MCF 10A (cell line): ENCODE measurements at places on chromosomes 4 and X.
A peak's percentile ranks its signal among the peaks of the same experiment; 100 is the strongest.

DNA sequence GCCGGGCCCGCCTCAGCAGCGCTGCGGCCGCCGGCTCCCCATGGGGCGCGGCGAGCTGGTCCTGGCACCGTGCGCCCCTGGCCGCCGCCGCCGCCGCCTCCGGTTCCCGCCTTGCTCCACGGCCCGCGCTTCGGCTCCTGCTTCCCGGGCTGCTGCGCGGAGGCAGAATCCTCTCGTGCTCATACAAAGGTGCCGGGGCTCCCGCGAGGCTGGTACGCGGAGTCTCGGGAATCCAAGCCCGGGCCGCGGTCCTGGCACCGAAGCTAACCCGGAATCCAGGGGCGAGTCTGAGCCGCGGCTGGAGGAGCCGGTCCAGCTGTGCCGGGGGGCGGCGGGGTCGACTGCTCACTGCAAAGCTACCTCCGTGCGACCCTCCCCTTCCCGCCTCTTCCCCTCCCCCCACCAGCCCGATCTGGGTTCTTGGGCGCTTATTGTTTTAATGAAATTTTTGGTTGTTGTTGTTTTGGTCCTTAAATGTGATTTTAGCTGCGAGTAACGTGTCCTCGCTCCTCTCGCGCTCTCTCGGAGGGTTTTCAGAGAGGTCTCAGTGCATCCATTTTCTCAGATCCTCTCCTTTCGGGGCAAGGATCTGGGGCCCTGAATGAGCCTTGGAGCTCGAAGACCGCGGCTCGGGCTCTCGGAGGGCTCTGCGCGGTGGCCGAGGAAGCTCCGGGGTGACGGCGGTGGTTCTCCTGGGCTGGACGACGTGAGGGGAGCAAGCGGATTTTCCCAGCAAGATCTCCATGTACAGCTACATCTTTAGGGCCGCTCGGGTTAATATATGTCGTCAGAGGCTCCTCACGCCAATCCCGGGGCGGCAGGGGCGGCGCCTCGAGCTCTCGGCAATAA lies at the start of gene HAND2:
Gene HAND2, minus strand, starts transcription at position 753 of the 849 bp plus-strand sequence. CDS start 940 bp downstream, outside the sequence.
- DNase-seq = no peak

- DNase-seq = no peak
Observed at GRCh38 chr4:53552711-53553110, 38.6 kb downstream of the LNX1 start.

DNA sequence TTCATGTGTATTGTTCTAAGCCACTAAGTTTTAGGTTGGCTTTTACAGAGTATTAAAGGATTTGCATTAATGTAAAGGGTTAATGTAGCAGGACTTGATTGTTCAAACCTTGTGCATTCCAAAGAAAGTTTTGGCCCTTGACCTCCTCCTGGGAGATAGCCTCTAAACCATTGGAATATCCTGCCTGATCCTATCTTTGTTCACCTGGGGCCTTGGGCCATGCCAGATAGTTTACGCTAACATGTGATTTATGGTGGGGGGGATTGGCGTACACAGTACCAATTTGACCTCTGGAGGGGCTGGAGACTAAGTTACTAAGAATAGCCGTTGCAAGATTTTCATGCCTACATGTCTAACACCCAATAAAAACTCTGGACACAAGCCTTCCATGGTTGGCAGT lies 1002.7 kb upstream of the PABPC4L start:
- DNase-seq = no peak

- DNase-seq = peak; percentile 57
Observed at GRCh38 chr4:38950159-38950558, 82.0 kb downstream of the TMEM156 start.

DNA sequence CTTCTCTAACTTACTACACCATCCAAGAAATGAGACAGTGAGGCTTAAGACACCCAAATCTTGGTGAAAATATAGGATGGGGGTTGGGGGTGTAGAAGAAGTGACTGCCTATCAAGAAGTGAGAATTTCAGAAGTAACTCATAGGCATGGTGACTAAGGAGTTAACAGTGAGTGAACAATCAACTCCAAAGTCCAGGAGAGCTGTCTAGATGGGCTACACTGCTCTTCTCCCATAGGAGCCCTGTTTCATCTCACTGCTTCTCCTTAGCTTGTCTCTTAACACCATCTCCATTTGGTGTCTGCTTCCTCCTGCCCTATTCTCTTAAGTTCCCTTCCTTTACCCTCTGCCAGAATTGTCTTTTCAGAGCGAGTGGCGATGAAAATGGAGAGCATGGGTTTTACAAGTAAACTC lies 22.7 kb downstream of the FABP2 start:
- DNase-seq = peak; percentile 29

GRCh38 chr4:185204238-185204910 lies 574 bp upstream of the CFAP97 start:
- DNase-seq = peak; percentile 45

- DNase-seq = no peak
Observed at GRCh38 chr4:130125467-130125866, 1029.5 kb downstream of the C4orf33 start.

DNA sequence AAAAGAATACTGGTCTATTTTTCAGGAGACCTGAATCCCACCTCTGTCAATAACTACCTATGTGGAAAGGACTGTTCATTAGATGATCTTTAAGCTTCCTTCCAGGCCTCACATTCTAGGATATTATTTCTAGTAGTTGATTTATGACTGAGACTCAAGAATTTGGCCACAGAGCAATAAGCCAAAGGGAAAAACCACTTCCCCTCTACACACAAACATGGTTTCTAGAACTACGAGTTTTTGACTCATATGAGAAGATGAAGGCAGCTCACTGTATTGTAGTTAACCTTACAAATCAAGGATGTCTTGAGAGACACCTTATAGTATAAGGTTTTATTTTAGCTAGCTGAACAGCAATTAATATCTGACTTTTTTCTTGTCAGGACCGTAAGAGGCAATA lies 36.9 kb upstream of the GDPD2 start:
- DNase-seq = no peak

- DNase-seq = no peak
Observed at GRCh38 chr4:119726505-119726904, 97.9 kb upstream of the PDE5A start.

DNA sequence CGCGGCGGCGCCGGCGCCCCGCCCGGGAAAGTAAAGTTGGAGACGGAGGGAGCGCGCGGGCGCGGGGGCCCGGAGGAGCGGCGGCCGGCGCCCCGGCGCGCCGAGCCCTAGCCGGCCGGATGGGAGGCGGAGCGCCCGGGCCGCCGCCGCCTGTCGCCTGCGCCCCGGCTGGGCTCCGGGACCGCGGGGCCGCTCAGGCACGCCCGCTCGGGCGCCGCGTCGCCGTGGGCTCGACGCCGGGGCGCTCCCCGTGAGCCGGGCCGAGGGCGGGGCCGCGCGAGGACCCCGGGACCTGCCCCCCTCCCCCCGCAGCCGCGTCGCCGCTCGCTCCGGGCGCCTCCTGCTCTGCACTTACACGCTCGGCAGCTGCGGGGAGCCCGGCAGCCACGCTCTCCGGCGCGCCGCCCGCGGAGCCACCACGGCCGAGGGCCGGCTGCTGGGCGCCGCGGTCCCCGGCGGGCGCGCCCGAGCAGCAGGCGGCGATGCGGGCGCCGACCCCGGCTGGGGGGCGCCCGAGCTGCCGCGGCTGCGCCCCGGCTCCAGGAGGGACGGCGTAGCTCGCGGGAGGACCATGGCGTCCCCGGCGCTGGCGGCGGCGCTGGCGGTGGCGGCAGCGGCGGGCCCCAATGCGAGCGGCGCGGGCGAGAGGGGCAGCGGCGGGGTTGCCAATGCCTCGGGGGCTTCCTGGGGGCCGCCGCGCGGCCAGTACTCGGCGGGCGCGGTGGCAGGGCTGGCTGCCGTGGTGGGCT lies at the start of gene ADRA2C:
Gene ADRA2C, plus strand, starts transcription at position 350 of the 749 bp plus-strand sequence. Its CDS starts 222 bp downstream, at position 572.
- no peak for DNase-seq

DNA sequence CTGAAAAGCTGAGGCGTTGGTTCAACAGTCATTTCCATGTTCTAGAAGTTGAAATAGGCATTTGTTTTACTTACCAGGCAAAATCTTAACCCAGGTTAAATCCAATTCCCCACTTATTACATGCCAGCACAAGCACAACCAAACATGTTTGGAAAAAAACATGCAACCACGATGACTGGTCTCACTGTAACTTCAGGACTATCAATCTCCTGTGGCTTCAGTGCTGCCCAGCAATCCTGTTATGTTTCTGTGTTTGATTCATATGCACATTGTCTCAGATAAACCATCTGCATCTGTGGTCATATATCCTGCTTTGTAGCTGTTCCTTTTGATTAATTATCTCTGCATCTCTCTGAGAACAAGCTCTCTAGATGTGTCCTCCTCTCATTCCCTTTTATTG lies 28.3 kb downstream of the PRDM8 start:
- DNase-seq = no peak

DNA sequence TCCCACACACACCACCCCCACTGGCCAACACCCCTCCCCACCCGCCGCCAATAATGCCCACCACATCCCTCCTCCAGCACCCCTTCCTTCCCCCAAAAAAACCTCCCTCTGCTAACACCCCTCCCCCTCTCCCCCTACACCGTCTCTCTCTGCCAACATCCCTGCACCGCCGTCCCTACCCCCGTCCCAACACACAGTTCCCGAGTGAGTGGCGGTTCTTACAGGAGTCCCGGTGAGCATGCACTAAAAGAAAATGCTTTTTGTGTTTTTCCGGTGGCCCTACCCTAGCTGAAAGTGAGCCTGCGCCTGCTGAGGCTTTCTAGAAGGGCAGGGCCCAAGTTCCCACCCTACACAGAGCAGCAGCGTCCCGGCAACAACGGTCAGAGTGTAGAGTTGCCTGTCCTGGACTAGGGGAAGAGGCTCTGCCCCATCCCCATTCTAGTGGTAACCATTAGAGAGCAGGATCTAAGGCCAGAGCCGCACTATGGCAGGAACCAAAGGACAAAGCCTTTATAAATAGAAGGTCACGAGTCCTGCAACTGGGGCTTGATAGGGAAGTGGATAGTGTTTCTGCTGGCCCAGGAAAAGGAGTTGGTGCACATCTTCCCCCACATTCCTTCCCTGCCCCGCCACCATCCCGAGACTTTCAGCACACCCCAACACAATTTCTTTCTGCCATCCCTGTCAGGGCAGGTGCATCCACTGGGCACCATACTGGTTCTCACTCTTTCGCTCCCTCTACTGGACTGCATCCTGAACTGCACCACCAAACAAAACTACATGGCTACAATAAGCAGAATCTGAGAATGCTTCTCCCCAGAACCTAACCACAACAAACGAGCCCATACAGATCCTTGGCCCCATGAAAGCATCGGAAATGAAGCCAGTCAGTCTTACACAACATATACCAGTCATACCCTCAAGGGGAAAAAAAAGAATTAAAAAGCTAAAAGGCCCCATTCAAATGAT lies 78.1 kb upstream of the PAGE3 start:
- peak; percentile 38 for DNase-seq

GRCh38 chr4:76964769-76965168 lies 15.2 kb downstream of the SEPTIN11 start:
- no peak for DNase-seq

DNA sequence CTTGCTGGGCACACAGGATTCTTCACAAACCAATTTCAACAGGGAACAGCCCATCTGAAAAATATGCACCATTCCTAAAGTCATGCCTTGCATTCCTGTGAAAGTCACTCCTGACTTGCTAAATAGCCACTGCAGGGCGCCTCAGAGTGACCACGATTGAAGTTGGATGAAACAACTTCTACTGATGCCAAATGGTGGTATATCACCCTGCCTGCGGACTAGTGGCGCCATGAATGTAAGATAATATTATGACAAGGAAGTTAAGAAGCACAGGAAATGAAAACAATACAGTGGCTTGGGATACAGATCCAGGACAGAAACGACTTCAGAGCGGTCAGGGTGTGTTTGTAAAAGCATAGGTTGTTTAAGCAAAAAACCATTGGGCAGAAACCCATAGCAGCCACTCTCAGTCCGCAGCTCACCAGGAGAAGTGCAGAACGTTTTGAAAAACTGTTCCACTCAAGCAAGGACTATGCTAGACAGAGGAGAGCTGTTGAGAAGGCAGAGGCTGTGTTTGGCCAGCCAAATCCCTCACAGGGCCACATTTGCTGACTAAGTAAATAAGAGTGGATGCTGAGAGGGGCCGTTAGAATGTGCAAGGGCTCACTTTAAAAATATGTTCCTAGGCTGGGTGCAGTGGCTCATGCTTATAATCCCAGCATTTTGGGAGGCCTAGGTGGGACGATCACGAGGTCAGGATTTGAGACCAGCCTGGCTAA lies 250.4 kb downstream of the PTTG2 start:
- no peak for DNase-seq

- no peak for DNase-seq
Observed at GRCh38 chr4:75699299-75699698, 25.1 kb upstream of the USO1 start.
